ENCODE measurements at places on chromosomes 3 and 15.

DNA sequence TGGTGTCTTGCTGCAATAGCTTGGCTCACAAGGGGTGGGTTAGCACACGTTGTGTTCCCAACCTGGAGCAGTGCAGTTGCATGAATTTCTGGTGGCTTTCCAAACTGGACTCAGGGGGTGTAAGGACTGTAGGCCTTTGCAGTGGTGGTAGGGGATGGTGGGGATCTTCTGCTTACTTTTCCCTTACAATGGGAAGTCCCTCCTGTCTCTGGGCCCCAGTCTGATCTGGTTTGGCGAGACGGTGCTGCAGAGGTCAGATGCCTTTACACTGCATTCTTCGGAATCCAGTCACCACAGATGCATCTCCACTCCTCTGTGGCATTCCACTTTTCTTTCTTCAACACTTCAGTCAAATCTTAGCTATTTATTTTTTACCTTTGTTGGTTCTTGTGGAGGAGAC, 132.1 kb downstream of the DOCK3 start:
- DNase-seq, result no peak

DNA sequence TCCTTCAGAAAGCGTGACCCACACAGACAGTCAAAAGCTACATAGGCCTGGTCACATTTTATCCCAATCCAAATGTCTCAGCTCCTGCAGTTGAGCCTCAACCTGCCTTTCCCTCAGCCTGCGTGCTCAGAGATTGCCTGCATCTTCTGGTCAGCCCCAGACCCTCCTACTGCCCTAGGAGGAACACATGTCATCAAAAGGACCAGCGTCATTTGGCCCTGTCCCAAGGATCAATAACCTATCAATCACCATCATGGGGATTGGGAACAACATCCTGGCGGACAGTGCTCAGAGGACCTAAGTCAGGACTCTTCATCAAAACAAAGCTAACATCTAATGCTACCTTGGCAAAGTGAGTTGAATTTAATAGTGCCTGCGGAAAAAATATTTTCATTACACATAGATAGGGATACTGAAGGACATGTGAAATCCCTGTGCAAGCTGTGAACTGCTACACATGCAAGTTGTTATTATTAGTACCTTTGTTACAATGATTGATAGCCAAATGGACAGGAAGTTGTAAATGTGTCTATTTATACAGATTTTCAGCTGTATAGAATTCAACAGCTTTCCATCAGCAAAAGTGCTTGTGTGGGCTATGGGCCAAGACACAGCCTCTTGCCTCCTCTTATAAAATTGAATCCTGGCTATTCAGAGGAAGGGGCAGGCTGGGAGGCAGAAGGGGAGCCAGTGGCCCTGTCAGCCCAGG, 47.7 kb downstream of the UMPS start:
- no peak for DNase-seq

GRCh38 chr15:91099995-91100813, at the start of gene SV2B:
Gene SV2B, plus strand, starts transcription at chr15:91100257. Its CDS starts 126,007 bp downstream, at chr15:91226264.
- DNase-seq, result no peak

- no peak for DNase-seq
Measured at GRCh38 chr15:57253082-57253481, 123.2 kb upstream of the CGNL1 start.

DNA sequence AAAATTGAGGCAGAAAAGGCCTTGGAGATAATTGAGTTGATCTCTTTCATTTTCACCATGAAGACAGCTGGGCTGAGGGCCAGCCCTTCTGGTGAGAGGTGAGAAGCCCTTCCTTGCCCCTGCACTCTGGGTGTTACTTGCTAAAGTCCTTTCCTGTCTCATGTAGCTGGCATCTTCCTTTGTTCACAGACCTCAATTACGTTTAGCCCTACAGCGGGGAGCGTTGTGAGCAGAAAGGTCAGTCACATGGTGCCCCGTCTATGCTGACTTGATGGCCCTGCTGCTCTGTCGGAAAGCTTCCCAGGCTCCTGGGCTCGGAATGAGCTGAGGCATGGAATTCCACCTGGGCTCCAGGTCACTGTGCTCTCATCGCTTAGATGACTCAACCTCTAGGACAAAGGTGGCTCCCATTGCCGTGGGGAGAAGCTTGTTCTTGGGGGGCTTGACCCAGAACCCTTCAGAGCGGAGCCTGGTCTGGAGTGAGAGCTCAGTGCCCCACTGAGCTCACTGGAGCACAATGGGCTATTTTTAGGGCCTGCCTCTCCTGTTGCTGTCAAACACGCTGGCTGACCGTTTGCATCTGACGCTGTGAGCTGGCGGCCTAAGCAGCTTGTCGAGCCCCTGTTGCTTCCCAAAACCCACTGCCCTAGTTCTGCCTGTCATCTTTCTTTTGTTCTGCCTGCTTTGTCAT, 47.0 kb downstream of the RPLP1 start:
- DNase-seq, result no peak

Data from SK-MEL-5 (cell line).